ENCODE measurements at places on chromosomes 16 and 17.
A peak's percentile ranks its signal among the peaks of the same experiment; 100 is the strongest.

DNA sequence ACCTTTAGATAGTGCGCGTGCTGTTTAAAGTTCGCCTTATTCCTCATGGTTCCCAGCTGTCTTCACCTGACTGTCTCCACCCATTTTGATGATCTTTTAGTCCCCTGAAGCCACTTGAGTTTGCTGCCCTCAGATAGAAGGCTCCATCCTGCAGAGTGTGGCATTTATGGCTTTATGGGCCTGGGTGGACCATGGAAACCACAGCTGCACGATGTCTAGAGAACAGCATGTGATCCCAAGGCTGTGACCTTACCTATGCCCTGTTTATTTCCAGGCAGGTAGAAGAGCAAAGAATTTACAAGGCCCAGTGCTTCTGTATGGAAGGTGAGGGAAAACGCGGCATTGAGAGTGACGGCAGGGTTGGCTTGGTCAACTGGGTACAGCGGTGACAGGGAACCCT is 356.9 kb downstream of the SLC39A11 start:
- DNase-seq = peak; percentile 96

- DNase-seq = peak; percentile 71
Measured at GRCh38 chr17:17943281-17943984, 28.8 kb downstream of the TOM1L2 start.

- DNase-seq = no peak
Measured at GRCh38 chr16:75495076-75495674, at the start of gene CHST6. CHST6 (minus strand) TSS chr16:75495441; CDS start chr16:75479828, 15,613 bp downstream.

DNA sequence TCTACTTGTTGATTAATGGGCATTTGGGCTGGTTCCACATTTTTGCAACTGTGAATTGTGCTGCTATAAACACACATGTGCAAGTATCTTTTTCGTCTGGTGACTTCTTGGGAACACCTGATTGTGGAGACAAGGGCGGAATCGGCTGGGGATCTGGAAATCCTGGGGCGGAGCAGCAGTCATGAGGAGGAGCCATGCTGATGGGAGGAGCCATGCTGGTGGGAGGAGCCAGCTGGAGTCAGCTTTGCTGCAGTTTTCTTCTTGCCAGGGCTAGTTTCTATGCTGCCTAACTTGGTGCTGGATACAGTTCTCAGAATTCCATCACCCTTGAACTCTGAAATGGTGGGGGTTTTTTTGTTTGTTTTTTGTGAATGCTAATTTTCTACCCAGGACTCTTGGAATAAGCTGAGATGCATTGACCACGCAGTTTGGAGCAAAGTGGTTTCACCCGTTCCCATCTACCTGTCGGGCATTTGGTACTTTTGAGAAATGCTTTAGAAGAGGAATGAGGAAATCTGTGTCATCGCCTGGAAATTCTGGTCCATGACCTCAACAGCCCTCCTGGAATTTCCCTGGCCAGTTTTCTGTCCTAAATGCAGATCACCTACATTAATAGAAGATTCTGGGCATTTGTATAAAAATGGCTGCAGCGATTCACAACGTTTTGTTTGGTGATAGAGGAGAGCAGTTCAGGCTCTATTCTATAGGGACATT is 217.4 kb upstream of the ZFHX3 start:
- no peak for DNase-seq

DNA sequence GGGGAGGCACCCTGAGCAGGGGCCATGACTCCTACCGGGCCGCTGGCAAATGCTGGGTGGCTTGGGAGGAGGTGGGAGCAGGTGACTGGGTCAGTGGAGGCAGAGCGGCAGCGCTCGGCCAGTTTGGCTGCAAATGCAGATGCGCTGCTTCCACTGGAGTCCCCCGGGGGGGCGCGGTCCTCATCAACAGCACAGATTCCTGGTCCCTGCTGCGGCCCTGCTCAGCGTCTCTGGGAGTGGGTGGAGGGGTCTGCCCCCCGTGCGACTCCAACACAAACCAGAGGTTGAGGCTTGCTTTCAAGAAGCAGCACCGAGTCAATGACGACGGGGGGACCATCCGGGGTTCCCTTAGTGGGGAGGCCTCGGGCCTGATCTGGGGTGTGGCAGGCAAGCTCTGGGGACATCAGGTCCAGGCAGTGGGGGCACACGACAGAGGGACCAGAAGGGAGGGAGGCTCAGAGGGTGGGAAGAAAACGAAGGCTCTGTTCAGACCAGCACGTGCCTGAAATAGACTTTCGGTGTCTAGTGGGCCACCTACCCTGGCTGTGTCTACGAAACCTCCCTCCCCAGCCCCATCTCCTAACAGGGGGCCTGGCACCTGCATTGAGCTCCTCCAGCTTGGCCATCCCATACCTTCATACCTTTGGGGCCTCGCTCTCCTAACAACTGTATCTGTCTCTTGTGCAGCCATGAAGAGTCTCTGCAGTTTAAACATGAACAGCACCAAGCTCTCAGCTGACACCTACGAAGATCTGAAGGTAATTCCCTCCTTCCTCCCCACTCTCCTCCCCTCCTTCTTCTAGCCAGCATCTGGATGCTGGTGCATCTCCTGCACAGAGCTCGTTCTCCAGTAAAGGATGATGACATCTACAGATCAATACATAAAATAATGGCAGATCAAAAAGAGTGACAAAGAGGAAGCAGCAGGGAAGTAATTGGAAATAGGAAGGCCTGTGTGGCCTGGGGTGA is 72.5 kb upstream of the PLCG2 start:
- no peak for DNase-seq

GRCh38 chr16:73050201-73051099 is 2.5 kb upstream of the ZFHX3 start:
- peak; percentile 90 for DNase-seq
